HCT116 (cell line): ENCODE measurements at places on chromosomes 12 and 14. TPM values are rescaled to one million over a fixed set of nuclear protein-coding genes. Genes with fewer than 3 reads are reported as not detected.

The KRT75 gene
- total RNA-seq, result not detected

- no peak for DNase-seq
These were observed 598 bp downstream of the HIF1A start for GRCh38 chr14:61695695-61696527.

- DNase-seq, result no peak
These were observed 44.6 kb downstream of the DLK1 start for GRCh38 chr14:100771121-100771800.

- DNase-seq, result no peak
These were observed 87.4 kb downstream of the ATF7IP start for GRCh38 chr12:14452865-14453264.

GRCh38 chr14:45904314-45904713 is 651.3 kb upstream of the MIS18BP1 start:
- DNase-seq, result no peak

GRCh38 chr14:60196291-60196690 is 31.1 kb upstream of the DHRS7 start:
- no peak for DNase-seq

GRCh38 chr12:58850826-58851225 is 69.5 kb downstream of the LRIG3 start:
- DNase-seq, result no peak
